GOT3 (cell line): ENCODE measurements at places on chromosomes 11 and 22.

DNA sequence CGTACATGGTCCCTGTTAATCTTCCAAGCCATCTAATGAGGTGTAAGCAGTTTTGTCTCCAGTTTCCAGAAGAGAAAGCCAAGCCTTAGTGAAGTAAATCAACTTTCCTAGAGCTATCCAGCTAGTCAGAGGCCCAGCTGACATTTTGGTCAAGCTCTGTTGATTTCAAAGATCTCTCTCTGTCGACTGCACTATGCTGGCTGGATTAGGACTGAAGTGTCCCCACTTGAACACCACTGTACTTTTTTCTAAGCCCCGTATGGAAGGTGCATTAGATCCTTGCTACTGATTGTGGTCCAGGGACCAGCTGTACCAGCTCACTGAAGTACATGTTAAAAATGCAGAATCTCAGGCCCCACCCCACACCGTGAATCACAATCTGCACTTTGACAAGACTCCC is 176.5 kb upstream of the NAV2 start:
- DNase-seq = no peak

GRCh38 chr11:26992031-26992541 is 1.8 kb upstream of the FIBIN start:
- no peak for DNase-seq

DNA sequence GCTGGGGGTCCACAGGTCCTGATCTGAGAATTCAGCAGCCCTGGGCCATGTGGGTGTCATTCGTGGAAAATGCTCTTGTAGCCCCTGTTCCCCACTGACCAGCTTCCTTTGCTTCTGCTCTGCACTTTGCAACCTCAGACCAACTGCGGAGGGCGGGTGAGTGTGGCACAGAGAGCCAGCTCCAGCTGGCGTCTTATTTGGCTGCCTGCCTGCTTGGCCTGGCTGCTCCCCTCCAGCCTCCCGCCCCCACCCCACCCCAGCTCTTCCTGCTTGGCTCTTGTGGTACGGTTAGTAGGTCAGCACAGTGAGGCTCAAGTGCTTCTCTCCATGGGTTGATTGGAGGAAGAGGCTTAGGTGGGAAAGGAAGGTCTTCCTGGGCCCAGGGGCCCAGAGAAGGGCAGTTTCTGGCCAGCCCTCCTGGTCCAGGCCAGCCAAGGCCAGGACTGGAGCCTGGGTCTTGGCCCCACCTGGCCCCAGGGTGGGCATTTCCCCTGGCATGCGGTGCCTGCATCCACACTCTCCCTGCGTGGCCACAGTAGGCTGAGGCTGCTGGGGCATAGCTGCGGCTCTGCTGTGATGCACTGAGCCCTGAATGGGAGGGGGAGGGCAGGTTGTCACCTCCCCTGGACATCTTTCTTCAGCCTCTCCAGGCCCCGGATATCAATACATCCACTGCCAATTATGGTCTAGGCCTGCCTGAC is 26.5 kb downstream of the MYO7A start:
- no peak for DNase-seq

- no peak for DNase-seq
These were observed 404.2 kb downstream of the LUZP2 start for GRCh38 chr11:24900960-24901549.

DNA sequence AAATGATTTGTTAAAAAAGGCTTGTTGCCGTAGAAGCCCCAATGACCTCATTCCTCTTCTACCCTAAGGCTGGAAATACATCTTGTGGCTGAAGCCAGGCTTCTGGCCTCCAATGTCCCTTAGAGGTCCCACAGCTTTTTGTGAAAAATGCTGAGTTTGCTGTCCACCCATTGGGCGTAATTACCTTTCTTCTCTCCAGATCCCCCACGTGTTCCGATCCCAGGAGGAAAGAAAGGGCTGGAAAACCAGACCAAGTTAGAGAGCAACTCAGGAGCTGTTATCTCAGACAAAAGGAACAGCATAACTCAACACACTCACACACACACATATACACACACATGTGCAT is 154.2 kb downstream of the MIAT start:
- no peak for DNase-seq

GRCh38 chr11:57370251-57370650 is 10.7 kb downstream of the PRG3 start:
- no peak for DNase-seq

DNA sequence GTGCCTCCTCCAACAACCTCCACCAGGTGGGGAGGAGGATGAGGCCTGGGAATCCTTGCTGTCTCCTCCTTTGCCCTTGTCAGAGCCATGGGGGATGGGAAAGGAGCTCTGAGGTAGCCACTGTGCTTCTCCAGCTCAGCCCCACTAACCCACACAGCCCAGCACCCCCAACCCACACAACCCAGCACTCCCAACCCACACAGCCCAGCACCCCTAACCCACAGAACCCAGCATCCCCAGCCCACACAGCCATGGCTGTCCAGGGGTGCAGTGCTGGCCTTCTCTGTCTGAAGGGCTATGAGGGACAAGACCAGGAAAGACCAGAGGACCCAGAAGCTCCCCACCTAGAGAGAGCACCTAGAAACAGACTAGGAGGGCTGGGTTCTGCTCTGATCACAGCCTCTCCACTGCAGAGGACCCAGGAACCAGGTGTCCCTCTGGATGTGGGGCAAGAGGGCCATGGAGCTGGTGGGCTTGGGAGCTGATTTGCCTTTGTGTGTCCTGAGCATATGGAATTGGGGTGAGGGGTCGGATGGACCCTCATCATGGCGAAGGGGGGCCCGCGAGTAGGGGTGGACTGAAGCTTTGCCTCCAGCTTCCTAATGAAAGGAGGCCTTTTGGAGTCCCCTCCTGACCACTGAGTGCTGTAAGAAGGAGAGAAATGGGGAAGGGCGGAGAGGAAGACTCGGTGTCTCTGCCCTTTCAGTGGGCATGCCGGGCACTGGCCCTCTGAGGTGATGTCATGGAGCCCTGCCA is 117.6 kb upstream of the THY1 start:
- no peak for DNase-seq

DNA sequence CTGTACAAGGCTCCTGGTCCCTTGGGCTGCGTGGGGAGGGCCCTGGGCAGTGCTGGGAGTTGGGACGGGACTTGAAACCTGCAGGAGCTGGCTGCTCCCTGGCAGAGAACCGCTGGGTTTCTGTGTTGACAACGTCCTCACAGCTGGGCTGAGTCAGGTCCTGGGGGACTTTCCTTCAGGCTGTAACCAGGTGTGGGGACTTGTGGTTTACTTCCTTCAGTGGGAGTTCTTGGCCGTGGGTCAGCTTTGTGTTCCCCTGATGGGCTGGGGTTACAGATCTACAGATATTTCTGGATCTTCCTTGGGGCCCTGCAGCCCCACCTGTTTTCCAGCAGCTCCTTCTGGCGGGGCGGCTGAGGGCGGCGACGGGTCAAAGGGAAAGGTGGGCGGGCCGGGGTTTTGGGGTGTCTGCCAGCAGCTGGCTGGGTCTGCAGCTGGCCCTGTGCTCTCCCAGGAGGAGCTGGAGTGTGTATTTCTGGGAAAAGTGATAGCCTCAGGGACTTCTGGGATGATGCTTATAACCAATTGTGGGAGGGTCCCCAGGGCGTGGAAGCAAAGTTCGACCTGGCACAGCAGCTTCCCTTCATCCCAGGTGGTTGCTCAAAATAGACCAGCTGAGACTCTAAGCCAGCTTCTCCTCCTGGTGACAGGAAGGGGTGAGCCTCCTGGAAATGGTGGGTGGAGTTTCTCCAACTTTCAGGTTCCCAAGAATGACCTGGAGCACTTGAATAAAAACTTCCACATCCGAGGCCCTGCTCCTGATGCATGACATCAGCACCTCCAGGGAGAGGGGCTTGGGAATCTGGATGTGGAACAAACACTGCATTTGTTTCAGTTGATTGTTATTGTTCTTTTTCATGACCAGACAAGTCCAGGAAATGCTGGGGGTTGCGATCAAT is 19.1 kb downstream of the ST14 start:
- DNase-seq = no peak

GRCh38 chr11:32034149-32034548 is 56.7 kb upstream of the RCN1 start:
- DNase-seq = no peak

DNA sequence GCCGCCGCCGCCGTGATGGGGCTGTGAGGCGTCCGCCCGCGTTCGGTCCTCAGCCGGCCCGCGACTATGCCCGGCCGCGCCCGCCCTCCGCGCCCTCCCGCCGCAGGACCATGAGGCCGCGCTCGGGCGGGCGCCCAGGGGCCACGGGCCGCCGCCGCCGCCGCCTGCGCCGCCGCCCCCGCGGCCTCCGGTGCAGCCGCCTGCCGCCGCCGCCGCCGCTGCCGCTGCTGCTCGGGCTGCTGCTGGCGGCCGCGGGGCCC is 215 bp downstream of the ZNRF3 start:
- no peak for DNase-seq

DNA sequence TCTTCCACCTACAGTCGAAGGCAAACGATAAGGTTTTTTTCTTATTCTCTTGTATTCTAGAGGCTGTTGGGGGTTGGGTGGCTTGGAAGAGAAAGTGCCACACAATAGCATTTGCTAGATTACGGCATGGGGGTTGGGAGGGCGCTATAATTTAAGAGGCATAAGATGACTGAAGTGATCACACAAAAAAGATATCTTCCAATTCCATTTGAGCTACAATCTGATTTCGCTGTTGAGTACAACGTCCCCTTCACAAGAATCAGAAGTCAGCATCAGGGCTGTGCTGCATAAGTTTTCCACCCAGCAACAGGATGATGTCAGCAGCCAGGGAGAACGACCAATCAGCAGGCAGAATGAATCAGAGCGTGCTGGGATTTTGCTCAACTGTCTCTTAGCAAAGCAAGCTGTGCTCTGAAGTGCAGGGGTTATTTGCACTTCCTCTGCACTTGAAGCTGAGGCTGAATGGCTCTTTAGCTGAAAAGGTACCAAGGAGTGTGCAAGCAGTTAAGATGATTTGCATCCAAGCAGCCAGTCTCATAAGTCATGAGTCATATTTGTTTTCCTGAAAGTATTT is 23.2 kb upstream of the SESN3 start:
- DNase-seq = no peak

DNA sequence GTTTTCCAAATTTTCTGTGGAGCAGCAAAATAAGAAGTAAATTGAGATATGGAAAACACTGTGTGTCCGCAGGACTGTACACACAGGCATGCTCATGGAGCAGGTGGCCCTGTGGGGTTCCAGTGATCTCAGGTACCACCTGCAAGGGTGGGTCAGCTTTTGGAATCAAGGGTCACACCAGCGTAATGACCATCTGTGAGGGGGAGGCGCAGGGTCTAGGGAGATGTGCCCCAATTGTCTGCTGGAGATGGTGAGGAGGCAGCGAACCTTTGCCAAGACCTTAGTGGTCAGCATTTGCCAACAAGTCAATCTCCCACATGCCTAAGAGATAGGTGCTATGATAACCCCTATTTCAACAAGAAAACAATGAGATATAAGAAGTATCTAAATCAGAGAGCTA is 49.4 kb downstream of the SHANK2 start:
- DNase-seq = no peak

DNA sequence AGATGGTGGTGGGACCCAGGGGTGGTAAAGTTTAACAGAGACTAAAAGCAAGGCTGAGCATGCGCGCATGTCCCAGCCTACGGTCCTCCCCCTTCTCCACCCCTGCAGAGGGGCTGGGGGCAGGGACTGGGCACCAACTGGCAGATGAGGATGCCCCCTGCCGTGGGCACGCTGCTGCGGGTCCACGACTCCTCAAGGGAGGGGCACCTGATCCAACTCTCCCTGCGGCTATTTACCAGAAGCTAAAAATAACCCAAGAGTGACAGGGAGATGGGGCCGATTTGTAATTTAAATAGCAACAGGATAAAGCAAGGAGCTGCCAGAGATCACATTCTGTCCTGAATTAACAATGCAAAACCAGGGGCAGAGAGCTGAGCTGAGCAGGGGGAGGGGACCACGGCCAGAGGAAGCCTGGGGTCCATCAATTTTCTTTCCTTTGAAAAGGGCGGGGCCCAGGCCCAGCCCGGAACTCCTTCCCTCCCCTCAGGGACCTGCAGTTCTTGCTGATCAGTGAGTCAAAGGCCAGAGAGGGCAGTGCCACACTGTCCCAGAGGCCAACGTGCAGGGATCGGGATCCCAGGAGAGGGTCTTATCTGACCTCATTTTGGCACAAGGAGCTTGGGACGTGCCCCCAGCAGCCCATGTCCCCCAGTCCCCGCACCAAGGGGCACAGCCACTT is 8.1 kb upstream of the DGKZ start:
- DNase-seq = no peak

- no peak for DNase-seq
These were observed 419.9 kb downstream of the LRRC4C start for GRCh38 chr11:41039592-41039991.

DNA sequence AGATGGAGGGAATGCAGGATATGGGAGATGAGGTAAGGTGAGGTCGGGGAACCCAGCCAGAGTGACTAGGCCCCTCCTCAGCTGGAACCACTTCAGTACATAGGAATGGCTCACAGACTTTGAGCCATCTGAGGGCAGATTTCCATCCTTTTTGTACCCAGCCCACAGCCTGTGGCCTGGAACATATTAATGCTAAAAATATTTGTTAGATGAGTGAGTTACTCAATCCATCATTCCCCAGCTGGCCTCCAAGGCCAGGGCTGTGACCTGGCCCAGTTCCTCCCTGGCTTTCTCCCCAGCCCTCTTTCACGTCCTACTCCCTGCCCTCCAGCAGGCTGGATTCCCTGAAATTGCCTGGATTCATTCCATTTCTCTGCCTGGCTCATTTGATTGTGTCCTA is 57.2 kb upstream of the PRDM11 start:
- no peak for DNase-seq

DNA sequence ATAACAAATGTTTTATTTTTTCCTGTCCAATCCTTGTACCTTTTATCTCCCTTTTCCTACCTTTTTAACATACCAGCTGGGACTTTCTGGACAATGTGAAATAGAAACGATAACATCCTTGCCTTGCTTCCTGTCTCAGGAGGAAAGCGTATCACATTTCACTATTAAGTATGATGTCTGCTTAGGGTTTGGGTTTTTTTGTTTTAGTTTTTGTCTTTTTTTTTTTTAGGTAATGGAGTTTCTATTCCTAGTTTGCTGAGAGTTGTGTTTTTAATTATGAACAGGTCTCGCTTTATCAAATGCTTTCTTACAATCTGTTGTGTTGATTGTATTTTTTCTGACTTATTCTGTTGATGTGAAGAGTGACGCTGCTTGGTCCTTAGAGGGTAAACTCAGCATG is 64.2 kb upstream of the KCNQ1OT1 start:
- no peak for DNase-seq

DNA sequence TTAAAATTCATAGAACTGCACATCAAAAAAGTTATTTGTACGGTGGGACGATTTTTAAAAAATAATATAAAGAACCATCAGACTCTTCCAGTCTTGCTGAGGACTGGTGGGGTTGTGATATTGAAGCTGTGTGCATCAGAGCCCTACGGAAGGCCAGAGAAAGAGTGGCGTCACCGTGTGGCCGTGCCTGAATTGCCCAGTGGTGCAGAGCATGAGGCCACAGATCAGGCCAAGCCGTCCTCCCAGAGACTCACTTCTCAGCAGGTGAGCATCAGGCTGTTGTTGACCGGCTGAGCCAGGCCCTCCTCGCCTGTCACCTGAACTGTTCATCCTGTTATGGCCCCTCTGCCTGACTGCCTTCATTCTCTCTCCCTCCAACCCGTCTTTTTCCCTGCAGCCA is 1013.9 kb downstream of the TBC1D22A start:
- no peak for DNase-seq

GRCh38 chr11:61785837-61786402 is 6.5 kb downstream of the TMEM258 start:
- no peak for DNase-seq

- DNase-seq = no peak
These were observed 34.2 kb downstream of the NNMT start for GRCh38 chr11:114330373-114330772.

- DNase-seq = no peak
These were observed 7.3 kb upstream of the SSTR3 start for GRCh38 chr22:37219533-37219932.

- no peak for DNase-seq
These were observed 114.4 kb downstream of the PLEKHA7 start for GRCh38 chr11:16899708-16900303.
